Panc1 (cell line): ENCODE measurements at places on chromosomes 5 and 9. TPM values are rescaled to one million over a fixed set of nuclear protein-coding genes. Genes with fewer than 3 reads are reported as not detected.

DNA sequence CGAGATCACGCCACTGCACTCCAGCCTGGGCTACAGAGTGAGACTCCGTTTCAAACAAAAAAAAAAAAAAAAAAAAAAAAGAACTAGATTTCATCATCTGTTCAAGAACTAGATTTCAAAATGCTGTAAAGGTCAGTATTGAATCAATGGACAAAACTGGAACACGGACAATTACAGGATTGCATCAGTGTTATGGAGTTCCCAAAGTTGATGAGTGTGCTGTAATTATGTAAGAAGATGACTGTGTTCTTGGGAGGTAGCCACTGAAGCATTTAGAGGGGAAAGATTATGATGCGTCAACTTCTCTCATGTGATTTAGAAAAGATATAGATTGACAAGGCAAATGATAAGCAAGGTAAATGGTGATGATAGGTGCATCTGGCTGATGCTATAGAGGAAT is 6.5 kb downstream of the FAM240B start:
- no peak for DNase-seq

The PDLIM4 gene
- total RNA-seq: 9.9 TPM

The SLC36A3 gene
- not detected for total RNA-seq

The C5orf34 gene
- 6.3 TPM for total RNA-seq
